ENCODE measurements at places on chromosomes 7 and 10.

GRCh38 chr10:95655571-95656290 lies 780 bp downstream of the ALDH18A1 start:
- no peak for DNase-seq

- no peak for DNase-seq
Observed at GRCh38 chr10:34824870-34825269, 9.8 kb upstream of the PARD3 start.

DNA sequence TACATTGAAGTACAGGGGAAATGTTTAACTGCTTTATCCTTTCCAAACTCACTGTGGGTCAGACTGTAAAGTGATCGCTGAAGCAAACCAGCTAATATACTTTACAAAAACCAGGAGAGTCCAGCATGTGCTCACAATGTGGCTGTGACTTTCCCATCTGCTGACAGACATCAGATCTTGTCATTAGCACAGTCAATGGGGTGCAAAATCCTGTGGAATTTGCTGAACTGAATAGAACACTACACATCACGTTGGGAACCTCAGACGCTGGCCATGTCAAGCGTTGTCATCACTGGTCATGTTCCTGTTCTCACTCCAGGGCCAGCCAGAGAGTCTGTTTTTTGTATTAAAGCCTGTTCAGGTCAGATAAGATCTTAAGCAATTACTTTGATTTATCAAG lies 83.4 kb downstream of the AGMO start:
- no peak for DNase-seq

- no peak for DNase-seq
Observed at GRCh38 chr10:104089621-104090020, 3.9 kb upstream of the COL17A1 start.

GRCh38 chr7:17342756-17343155 lies 44.3 kb downstream of the AHR start:
- DNase-seq: no peak

DNA sequence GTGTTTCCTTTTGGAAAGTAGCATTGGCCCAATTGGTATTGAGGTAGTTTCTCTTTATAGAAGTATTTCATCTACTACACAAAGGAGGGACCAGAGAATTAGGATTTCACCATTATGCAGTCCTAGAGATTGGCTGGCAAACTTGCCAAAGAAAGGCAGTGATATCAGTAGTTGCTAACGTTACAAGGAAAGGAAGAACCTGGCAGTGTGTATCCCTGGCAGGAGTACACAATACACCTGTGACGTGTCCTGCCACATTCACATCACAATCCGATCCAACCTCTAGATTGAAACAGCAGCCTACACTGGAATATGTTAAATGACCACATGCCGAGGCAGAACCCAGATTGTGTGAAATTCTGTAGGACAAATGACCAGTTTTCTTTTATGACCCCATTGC lies 81.7 kb downstream of the CACNB2 start:
- DNase-seq: no peak

- no peak for DNase-seq
Observed at GRCh38 chr10:73644015-73644743, 2.9 kb upstream of the MYOZ1 start.

DNA sequence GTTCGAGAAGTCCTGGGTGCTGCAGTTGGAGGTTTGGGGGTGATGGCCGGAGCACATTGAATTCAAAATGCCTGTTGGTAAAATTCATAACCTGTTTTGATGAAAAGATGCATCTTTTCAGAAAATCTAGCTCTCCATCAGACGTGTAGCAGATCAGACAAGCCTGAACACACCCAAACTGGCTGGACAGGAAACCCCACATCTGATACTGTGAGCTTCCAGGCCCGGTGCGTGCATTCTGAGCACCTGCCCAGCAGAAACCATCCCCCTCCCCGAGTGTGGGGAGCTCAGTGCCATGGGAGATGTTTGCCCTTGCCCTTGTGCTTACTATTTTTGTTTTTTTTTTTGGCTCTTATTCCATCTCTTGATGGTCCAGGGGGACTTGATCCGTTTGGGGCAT lies 417.1 kb downstream of the TCERG1L start:
- DNase-seq: no peak
